ENCODE measurements at places on chromosomes 3 and 15.

GRCh38 chr3:110628650-110629301 is 442.8 kb upstream of the NECTIN3 start:
- no peak for DNase-seq

- no peak for DNase-seq
Observed at GRCh38 chr3:58575971-58576652, 1.1 kb downstream of the FAM107A start.

DNA sequence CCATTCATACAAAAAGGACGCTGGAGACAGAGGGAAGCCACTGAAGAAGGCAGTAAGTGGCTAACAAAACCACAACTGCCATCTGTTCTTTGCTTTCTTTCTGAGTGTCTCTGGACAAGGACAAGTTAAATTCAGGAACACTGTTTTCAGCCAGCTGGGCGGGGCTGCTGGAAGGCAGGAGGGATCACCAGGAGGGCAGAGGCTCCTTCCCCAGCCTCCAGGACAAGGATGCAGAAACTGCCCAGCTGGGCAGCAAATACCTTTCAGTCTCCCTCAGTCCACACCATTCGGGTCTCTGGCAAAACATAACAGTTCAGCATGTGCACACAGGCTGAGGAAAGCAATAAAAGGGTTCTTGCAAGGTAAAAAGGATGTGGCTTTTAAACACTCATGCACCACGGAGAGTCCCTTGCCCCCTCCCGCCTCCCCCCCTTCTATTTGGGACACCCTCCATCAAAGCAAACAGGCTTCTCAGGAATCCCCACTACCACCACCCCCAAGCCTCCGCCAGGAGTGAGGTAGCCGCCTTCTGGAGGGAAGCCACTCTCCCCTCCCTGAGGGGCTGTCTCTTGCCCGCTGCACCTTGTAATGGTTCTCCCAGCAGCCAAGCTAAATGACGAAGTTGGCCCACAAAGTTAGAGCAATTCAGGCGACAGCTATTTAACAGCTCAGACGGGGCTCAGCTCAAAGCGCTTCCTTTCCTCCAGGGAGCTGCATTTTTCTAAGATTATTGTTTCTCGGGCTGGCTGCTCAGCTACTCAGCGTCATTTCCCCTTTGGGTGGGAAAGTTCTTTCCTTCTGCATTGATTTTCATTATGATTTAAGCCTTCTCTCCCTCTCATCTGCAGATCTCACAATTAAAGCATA is 3.8 kb downstream of the HEG1 start:
- peak; percentile 78 for DNase-seq

DNA sequence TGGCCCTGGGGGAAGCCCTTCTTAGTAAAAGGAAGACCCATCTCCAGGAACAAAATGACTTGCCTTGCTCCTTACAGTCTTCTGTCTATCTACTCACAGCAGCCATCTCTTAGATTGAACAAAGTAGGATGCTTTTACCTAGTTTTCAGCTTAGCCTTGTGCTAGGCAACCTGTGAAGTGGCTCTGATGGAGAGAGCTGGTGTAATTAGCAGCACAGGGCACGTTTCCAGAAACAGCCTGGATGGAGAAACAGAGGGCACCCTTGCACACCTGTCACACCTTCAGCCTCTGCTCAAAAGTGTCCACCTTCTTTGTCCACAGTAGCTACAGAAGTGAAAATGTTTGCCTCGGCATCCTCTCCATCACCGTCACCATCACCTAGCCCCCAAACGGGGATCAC is 292.9 kb downstream of the RORA start:
- DNase-seq = no peak

DNA sequence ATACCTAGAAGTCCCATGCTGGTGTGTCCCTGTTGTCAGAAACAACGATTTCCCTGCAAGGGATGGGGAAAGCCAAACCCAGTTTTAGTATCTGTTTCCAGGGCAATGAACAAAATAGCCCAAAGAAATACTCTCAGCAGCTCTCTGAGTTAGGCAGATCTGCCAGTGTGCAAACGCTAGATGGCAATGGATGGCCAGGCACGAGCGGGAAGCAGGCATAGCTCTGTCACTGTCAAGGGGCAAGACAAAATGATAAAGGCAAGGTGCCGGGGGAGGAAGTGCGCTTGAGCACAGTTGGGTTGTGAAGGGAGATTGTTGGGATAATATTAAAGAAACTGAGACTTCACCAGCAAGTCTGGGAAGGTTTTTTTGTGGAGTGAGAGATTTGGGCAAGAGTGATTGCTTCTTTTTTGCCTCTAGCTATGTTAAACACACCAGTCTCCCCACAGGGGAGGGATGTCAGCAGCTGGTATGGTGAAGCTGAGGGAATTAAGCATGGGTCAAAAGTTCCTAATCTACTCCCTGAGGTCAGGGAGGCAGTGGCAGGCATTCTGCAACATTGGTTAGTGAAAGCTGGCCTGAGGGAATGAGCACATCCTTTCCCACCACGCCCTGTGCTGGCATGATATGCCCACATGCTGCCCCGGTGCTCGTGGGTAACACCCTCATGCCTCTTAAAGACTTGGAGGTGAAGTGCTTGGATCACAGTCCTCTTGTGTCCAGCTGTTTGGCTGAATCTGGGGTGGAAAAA is 117.5 kb downstream of the PDCD6IP start:
- peak; percentile 63 for DNase-seq

GRCh38 chr3:4394048-4394447 is 73.0 kb downstream of the SUMF1 start:
- peak; percentile 34 for DNase-seq

DNA sequence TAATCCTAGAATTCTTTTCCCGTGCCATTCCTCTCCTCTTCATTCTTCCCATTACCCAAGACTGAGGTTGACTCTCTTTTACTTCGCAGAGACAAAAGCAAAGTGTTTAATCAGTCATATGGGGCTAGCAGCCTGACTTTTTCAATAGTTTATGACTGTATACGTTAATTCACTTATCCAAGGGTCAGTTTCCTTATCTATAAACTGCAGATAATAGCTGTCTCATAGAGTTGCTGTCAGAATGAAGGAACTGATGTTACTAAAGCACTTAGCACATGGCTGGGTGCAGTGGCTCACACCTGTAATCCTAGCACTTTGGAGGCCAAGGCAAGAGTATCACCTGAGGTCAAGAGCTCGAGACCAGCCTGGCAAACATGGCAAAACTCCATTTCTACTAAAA is 43.5 kb upstream of the ULK4 start:
- no peak for DNase-seq

- DNase-seq = peak; percentile 42
Observed at GRCh38 chr3:129439226-129439816, 427 bp downstream of the MBD4 start.

DNA sequence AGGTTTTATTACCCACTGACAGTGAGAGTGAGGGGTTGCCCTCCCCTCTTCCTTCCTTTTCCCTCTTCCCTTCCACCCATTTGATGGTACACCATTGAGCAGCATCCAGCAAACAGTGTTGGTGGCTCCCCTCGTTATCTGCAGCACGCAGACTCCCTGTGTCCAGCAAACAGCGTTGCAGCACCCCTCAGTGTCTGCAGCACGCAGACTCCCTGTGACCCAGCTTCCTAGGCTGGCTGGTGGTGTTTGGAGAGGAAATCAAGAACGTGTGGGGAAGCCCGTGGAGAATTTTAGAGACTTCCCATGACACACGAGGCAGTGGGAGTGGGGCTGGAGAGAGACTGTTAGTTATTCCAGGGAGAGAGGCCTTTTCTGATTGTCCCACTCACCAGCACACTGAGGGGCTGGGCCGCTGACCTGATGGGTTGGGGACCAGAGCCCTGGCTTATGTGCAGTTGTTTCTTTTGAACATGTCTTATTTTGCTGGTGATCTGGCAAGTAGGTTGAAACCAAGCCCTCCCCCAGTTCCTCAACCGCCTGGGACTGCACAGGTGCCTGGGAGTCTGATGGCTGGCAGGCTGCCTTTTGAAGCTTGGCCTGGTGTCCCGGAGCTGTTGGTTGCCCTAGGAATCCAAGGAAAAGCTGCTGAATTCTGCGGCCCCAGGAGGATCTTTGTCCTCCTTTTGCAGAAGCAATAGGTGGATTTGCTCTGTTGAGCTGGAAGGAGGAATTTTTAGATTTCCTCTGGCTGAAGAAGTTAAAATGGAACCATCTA is 19.0 kb downstream of the APBA2 start:
- no peak for DNase-seq

DNA sequence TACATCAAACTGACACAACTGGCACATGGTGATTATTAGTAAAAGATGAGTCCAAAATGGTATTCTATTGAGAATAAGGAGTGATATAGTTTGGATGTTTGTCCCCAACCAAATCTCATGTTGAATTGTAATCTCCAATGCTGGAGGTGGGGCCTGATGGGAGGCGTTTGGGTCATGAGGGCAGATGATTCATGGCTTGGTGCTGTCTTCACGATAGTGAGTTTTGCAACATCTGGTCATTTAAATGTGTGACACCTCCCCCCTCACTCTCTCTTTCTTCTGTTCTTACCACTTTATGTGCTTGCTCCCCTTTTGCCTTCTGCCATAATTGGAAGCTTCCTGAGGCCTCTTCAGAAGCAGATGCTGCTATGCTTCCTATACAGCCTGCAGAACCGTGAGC is 90.6 kb downstream of the RSL24D1 start:
- DNase-seq = no peak

- DNase-seq = no peak
Observed at GRCh38 chr15:38768970-38769369, 204.4 kb upstream of the RASGRP1 start.

- no peak for DNase-seq
Observed at GRCh38 chr3:50604628-50605588, 6.7 kb downstream of the CISH start.

GRCh38 chr15:36449084-36449661 is 130.3 kb upstream of the CDIN1 start:
- DNase-seq = no peak

DNA sequence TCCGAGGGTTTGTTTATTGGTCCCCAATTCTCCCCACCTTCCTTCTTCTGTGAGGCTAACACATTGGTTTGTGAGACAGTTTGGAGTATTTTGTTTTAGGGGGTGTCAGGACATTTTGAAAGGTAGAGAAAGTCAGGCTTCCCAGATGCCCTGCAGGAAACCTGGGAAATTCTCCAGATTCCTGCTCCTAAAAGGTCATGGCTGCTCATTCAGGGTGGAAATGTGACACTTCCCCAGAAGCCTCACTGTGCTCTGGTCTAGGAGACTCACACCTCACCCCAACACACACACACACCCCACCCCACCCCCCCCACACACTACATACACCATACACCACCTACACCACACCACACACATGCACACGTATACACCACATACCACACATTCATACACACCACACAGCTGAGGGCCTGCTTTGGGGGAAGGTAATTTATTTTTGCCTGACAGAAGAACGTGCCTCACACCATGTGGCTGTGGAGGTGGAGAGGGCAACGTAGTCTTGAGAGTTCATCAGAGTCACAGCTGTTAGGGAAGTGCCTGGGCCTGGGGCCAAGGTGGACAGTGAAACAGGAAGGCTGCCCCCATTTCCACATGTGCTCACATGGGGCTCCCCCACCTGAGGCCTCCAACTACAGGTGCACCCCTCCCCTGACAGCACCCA is 40.4 kb upstream of the LIMD1 start:
- no peak for DNase-seq

DNA sequence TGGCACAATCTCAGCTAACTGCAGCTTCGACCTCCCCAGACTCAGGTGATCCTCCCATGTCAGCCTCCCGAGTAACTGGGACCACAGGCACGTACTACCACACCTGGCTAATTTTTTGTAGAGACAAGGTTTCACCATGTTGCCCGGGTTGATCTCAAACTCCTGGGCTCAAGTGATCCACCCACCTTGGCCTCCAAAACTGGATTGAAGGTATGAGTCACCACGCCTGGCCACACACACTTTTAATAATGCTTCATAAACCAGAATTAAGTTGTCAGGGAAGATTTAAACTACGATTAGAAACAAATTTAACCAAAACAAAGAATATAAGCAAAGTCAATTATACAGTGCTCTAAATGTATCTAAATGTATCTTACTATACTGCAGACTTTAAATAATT is 87.5 kb downstream of the LRRFIP2 start:
- DNase-seq = no peak

GRCh38 chr3:2484162-2485026 is 385.7 kb downstream of the CNTN4 start:
- DNase-seq = no peak

DNA sequence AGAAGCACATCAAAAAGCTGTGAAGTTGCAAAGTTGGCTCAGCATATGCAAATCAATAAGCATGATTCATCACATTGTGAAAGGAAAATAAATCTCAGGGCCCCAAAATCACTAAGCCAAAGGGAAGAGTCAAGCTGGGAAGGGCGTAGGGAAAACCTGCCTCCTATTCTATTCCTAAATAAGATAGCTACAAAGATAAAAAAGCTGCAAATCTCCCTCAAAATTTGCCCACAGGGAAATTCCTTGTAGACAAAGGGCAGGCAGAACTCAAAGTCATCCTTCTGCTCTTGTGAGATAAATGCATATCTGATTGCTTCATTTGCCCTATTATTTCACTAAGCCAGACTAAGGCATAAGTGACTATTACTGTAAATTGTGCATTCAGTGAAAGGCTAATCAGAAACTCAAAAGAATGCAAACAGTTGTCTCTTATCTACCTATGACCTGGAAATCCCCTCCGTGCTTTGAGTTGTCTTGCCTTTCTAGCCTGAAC is 30.5 kb upstream of the CCNL1 start:
- DNase-seq = no peak

DNA sequence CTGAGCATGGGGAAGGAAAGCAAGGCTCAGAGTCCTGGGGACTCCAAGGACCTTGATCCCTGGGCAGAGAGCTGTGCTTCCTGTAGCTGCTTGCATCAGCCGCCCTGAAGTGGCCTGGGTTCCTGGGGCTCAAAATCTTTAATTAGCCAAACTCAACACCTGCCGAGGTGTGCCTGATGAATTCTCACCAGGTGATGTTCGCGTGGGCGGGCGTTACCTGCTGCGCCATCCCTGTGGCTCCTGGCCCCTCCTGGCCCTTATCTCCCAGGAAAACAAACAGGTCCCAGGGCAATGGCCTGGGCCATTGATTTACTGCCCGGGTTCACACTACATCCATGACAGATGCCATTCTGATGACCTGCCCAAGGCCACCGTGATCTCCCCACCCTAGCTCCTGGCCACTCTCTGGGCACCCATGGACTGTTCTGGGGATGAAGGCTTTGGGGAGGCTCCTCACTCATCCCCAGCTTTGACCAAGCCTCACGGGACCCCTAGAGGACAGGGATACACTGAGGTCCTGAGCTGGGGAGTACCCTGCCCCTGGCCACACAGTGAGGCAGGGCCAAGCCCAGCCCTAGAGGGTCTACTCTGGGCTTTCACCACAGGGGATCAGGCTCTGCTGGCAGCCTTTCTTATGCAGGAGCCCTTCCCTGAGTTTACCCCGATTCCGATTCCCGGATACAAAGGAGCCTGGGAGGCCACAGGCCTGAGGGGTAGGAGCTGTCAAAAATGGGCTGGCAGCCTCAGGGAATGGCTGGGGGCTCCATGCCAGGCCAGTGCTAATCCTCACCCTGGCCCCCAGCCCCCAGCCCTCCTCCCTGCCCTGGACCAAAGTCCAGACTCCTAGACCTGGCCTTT is 5.7 kb downstream of the SLC38A3 start:
- DNase-seq = no peak

- DNase-seq = no peak
Observed at GRCh38 chr3:123936400-123936799, 24.6 kb downstream of the CCDC14 start.
